PC-9 (cell line): ENCODE measurements at places on chromosomes 11 and 22. TPM values are rescaled to one million over a fixed set of nuclear protein-coding genes. Genes with fewer than 3 reads are reported as not detected.

Gene LIPT2
- 5.8 and 6.8 TPM in 2 replicates for total RNA-seq

Gene FERMT3
- total RNA-seq: 5.0 and 6.6 TPM in 2 replicates

Gene TMEM223
- total RNA-seq: 17.9 and 22.6 TPM in 2 replicates

Gene ARL14EP
- total RNA-seq: 14.8 and 16.2 TPM in 2 replicates

Gene TSPAN32
- total RNA-seq: not detected in 2 replicates

Gene HORMAD2
- 0.20 TPM in 1 of 2 replicates, not detected in the other for total RNA-seq

Gene P2RY6
- 29.7 and 34.7 TPM in 2 replicates for total RNA-seq

Gene IFITM10
- 4.2 and 5.5 TPM in 2 replicates for total RNA-seq

Gene PRR33
- not detected in 2 replicates for total RNA-seq

Gene MEI1
- total RNA-seq: 0.55 and 0.61 TPM in 2 replicates

Gene SAMM50
- 72.2 and 73.9 TPM in 2 replicates for total RNA-seq

Gene OR8B2
- not detected in 2 replicates for total RNA-seq

Gene OLFML1
- not detected in 2 replicates for total RNA-seq

Gene CHEK2
- 27.2 and 32.8 TPM in 2 replicates for total RNA-seq

Gene CAVIN3
- 25.7 and 26.0 TPM in 2 replicates for total RNA-seq
